ENCODE measurements at places on chromosomes 1 and 21.
A peak's percentile ranks its signal among the peaks of the same experiment; 100 is the strongest.

- no peak for DNase-seq
Measured at GRCh38 chr21:45027241-45028196, 46.9 kb upstream of the ADARB1 start.

DNA sequence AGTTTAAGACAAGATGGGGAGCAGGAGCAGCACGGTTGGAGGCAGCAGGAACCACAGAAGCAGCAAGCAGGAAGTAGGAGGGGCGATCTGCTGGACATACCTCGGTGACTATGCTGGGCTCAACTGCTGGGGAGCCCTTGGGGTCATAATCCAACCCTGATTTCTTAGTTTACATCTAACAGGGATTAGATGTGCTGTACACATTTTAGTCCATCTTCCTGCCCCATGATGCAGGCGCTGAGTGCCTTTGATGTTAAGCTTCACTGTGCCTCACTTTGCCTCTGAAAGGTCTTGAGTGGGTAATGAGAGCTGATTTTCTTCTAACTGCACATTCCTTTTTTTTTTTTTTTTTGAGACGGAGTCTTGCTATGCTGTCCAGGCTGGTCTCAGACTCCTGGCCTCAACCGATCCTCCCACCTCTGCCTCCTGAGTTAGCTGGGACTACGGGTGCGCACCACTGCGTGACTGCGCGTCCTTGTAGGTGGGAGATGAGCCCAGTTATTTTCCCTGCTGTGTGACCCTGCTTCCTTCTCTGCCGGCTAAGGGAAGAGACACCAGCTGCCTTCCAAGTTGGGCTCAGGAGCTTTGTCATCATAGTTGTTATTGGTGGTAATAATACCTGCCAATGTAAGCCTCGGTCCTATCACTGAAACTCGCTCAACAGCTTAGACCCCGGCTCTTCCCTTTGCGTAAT, 1.1 kb upstream of the RCAN3 start:
- no peak for DNase-seq

DNA sequence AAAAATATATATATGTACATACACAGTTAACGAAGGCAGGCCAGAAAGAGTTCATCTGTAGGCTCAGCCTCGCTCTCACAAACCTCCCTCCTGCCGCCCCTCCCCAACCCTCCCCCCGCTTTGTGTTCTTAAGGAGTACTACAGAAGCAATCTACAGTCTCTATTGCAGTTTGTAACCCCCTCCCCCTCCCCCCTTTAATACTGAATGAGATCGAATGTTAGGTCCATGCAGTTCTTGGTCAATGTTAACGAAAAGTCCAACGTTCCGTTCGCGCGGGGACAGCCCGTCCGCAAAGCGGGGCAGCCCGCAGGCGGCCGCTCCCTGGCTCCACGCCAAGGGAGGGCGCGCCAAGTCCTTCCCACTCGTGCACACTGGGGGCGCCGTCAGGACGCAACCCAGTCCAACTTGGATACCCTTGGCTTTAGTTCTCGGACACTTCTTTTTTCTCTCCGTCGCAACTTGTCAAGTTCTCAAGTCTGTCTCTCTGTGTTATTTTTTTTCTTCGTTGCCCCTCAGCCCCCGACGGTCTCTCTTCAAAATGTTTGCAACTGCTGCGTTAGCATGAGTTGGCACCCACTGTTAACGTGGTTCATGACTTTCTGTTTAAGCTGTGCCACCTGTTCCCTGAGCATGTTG, 2.2 kb downstream of the JUN start:
- DNase-seq: peak; percentile 35

DNA sequence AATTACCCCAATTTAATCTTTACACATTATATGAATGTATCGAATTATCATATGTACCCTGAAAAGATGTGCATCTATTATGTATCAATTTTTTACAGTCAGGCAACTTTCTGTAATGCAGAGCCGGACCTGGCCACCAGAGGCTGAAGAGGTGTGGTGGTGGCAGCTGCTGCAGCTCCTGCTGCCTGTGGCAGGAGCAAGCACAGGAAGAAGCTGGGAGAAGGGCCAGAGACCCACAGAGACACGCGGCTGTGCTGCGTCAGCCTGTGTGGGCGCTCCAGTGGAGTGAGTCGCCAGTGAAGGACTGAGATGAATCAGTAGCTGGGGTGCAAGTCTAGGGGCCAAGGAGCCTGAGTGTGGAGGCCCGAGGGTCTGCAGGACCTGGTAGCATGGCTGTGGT, 74.3 kb upstream of the COG2 start:
- no peak for DNase-seq

- DNase-seq: no peak
Measured at GRCh38 chr1:183090391-183091006, 67.3 kb downstream of the LAMC1 start.

- no peak for DNase-seq
Measured at GRCh38 chr1:16064536-16065268, 8.7 kb downstream of the FAM131C start.

GRCh38 chr1:11990303-11991032, 10.2 kb downstream of the MFN2 start:
- DNase-seq: no peak

- no peak for DNase-seq
Measured at GRCh38 chr1:110012100-110012780, 22.2 kb upstream of the STRIP1 start.

- DNase-seq: no peak
Measured at GRCh38 chr1:181140398-181140797, 51.9 kb downstream of the IER5 start.

GRCh38 chr21:16070207-16070651, 340.4 kb downstream of the USP25 start:
- no peak for DNase-seq

DNA sequence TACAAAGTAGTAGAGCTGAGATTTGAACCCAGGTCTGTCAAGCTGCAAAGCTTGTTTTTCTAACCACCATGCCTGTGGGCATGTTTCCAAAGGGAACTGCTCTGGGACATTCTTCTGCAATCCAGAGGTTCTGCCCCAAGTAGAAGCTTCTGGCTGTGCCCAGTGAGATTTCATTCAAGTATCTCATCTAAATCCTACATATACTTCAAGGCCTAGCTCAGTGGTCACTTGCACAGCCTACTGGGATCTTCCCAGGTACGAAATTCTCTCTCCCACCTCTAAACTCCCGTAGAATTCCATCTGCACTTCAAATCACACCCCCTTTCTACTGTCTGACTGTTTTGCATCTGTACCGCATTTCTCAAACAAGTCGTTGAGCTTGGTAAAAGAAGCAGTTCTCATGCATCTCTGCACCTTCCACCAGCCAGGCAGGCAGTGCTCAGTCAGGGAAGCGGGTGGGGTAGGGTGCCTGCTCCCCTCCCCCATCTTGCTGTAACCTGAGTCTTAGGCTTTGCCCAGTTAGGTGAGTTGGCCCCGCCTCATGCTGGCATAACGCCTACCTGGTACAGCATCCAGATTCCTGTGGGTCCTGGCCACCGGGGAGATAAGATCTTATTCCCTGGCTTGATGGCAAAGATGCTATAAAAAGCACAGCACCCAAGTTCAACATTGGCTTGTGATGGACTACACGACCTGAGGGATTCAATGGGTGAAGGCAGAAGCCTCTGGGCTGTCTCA, 13.5 kb downstream of the SLC9A1 start:
- DNase-seq: no peak
